ENCODE measurements at places on chromosomes 7 and 10.

GRCh38 chr10:77197544-77197943 is 440.1 kb downstream of the KCNMA1 start:
- no peak for DNase-seq

DNA sequence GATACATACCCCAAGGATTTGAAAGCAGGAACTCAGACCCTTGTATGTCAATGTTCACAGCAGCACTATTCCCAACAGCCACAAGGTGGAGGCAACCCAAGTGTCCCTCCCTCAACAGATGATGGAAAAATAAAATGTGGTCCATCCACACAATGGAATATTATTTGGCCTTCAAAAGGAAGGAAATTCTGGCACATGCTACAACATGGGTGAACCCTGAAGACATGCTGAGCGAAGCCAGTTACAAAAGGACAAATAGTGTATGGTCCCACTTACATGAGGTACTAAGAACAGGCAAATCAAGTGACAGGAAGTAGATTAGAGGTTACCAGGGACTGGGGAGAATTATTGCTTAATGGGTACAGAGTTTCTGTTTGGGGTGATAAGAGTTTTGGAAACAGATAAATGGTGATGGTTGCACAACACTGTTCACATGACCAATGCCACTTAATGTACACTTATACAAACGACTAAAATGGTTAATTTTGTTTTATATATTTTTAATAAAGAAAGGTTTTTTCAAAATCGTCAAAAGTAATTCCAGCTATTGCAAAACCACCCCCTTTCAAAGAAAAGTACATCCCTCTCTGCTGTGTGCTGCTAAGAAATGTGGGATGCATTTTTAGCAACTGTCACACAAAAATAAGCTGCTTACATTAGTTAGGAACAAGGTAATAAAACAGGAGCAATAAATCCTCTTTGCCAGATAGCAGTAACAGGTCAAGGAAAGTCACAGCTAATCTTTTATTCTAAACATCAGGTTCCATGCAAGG is 85.7 kb downstream of the GRB10 start:
- no peak for DNase-seq

GRCh38 chr7:135601182-135601581 is 43.5 kb downstream of the NUP205 start:
- no peak for DNase-seq

GRCh38 chr10:117174439-117175214 is 22.7 kb upstream of the KCNK18 start:
- peak; percentile 67 for DNase-seq

DNA sequence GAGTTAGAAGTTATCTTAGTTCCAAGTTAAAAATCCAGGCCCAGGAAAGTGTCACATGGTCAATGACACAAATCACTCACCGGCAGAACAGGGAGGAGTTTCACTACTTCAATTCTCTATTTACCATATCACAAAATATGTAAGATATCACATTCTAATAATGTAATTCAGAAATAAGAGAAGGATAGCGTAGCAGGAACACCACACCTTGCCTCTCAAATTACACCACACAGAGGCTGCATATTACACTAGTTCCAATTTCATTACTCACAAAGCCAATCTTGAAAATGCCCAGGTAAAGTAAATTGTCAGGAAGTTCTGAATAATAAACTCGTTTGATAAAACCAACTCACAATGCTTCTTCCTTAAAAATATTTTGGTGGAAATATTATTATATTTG is 169.2 kb downstream of the CTTNBP2 start:
- no peak for DNase-seq

DNA sequence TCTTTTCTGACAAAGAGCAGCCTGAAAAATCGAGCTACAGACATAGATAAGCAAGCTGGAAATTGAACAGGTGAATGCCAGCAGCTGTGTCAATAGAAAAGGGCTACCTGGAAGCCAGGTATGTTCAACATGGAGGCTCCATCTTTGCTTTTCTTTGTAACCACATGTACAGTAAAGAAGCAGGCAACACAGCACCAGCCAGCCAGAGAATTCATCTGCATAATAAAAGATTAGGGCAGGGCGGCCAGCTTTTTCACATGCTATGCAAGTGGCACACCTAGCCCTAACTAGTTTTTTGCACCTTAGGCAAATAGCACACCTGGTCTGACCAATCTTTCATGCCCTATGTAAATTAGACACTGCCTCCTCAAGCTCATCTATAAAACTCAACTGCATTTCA is 25.7 kb downstream of the COG5 start:
- peak; percentile 97 for DNase-seq

- peak; percentile 60 for DNase-seq
These were observed 139.0 kb upstream of the GPR26 start for GRCh38 chr10:123527151-123527550.

DNA sequence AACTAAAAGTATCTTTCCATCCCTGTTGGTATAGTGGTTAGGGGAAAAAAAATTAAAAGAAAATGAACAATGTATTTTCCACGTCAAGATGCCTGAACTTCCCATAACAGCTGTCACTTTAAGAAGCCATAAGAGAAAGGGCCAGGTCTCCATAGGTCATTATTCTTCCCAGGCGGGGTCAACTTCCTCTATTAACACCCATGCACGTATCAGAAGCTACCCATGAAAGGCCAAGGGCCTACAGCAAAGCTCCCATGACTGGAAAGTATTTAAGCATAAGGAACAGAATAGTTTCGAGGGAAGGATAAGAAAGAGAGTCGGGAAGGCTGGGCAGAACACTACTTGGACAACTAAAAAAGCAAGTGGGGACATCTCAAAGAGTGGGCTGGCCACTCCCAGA is 40.1 kb downstream of the RBM28 start:
- DNase-seq = no peak

GRCh38 chr10:117501460-117502035 is 41.0 kb upstream of the EMX2 start:
- no peak for DNase-seq

DNA sequence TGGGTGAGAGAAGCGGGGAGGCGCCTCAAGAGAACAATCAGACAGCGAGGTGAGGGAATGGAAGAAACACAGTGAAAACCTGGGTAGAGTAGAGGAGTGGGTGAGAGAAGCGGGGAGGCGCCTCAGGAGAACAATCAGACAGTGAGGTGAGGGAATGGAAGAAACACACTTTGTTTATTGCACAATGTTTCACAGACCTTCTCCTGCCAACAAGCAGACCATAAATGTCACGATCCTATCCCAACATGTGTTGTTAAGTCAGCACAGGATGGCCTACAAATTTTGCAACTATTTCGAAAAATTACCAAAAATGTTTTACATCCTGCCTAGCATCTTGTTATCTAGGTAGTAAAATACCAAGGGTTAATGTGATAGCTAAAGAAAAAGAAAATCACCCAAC is 115.3 kb downstream of the JAZF1 start:
- no peak for DNase-seq

DNA sequence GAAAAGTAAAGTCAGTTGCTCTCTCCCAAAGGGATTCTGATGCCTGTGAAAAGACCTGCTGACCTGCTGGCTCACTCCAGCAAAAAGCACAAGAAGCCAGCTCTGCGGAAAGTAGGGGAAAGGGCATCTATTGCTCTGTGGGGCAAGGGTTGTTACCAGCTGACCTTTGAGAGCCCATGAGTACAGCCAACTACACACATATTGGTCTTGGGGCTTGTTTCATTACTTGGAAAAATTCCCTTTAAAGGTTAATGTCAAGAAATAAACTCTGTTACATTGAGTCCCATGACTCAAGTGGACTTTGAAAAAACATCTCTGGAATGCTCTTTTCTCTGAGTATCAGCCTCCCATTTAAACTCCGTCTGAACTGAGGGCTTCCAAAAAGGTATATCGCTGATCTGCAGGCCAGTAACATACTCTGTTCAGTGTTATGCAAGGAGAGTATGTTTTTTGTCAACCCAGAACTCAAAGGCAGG is 53.2 kb downstream of the PANK1 start:
- DNase-seq = no peak

DNA sequence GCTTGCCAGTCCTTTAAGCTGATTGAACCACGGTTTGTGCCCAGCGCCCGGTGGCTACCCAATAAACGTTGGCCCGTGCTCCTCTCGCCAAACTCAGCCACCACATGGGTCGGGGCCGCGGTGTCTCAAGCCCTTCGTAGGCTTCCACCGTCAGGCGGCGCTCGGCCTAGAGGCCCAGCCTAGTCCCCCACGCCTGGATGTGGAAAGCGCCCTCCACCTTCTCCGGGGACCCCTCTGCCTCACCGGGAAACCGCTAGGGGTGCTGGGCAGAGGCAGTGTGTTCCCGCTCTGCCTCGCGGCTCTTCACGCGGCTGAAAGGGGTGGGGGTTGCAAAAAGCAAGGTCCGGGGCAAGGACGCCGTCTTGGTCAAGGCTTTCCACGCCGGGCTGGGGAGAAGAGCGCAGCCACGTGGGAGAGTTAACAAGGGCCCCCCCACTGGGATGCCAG is 29.8 kb downstream of the LEP start:
- no peak for DNase-seq

DNA sequence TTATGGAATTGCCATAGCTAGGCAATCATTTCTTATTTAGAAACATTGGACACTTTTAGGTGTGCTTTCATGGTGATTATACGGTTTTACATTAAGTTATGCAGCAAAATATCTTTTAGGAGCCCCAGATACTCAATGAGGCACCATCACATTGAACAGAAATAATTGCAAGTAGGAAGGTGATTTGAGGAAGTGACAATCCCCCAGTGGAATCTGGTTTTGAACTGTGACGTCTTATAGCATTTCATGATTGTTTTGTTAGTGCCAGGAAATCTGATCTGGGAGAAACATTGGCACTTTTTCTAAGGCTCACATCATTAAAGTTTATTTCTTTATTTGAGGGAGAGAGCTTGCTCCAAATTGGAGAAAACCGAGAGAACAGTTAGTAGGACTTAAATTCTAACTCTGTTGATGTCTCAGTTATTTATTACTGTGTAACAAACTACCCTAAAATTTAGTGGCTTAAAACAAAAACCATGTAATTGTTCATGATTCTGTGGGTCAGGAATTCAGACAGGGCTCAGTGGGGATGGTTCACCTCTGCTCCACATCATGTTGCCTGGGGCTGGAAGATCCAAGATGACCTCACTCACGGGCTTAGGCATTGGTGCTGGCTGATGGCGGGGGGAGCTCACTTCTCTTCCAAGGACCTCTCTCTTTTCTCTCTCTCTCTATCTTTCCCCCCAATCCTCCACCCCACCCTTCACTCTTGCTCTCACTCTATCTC is 78.2 kb upstream of the STEAP1B start:
- DNase-seq = no peak

Data from NCI-H526 (cell line).